ENCODE measurements at places on chromosomes 11 and 22.

DNA sequence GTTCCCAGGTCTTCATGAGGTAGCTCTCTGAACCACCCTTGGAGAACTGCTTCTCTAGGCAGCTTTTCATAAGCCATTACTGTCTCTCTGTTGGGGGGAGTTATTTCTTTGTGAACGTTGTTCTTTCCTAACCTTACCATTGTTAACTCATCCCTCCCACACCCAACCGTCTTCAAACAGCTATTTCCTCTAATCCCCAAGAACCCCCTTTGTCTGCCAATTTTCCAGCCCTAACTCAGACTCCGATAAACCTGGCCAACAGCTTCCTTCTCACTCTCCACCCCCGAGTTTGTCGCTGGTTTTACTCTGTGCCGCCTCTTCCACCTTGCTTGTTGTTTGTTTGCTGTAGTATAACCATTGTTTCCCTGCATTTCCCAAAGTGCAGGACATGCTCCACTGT, 131.5 kb downstream of the CCDC34 start:
- no peak for DNase-seq

- no peak for DNase-seq
Observed at GRCh38 chr11:80635178-80635577, 1194.3 kb upstream of the TENM4 start.

DNA sequence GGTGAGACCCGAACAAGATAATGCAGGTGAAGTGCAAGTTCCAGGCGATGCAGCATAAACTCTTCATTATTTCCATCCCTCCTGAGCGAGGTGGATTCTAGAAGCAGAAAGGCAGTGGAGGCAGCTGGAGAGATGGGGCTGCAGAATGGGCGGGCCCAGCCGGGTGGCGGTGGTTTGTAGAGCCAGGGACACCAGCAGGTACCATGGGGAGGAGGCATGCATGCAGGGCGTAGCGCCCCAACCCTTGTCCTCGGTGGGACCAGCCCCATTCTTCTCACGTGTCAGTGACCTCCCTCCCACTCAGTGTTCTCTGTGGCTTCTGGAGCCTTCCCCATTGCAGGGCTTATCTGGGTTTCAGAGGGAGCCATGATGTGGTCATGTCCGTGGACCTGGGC, 38.0 kb downstream of the MPPED1 start:
- DNase-seq: no peak

GRCh38 chr11:5557751-5558150, 9.4 kb upstream of the OR52H1 start:
- no peak for DNase-seq

GRCh38 chr22:43812890-43813289, 785 bp upstream of the EFCAB6 start:
- no peak for DNase-seq

- DNase-seq: no peak
Observed at GRCh38 chr22:48845356-48845936, 982.2 kb downstream of the BRD1 start.

DNA sequence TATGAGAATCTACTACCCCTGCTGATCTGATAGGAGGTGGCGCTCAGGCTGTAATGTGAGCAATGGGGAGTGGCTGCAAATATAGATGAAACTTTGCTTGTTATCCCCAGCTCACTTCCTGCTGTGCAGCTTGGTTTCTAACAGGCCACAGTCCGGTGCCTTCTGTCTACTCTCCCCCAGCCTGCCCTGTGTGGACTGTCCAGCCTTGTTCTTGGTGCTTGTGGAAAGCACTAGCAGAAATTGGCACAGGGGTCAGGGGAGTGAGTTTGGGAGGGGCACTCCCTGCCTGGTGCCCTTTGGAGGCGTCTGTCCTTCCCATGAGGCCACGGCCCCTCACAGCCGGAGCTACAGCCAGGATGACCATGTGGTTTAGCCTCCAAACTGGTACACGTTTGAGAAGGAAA, 14.3 kb downstream of the MOV10L1 start:
- DNase-seq: no peak

- DNase-seq: no peak
Observed at GRCh38 chr22:46262449-46263215, 511 bp downstream of the PKDREJ start.

DNA sequence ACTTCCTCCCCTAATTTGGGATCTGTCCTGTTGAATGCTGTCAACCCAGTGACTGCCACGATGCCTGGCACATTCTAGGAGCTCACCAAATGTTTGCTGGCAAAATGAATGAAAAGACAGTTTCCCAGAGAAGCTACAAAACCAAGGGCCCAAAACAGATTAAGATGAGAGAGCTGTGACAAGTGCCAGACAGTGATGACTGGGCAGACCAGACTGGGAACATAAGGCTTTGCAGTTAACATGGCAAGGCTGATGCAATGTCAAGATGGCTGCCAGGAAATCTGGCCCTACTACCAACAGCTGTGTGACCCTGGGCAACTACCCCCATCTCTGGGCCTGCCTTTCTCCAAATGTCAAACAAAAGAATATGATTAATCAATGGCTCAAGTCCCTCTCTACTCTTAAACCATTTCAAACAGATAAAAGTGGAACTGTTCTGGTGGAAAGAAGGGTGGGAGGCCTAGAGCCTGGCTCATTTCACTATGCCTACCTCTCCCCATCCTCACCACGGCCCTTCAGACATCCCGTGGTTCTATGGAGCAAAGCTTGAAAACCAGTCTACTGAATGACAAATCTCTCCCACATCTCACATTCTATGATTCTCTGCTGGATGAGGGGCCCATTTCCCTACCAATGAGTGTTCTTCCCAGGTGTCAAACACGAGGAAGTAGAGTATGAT, 12.8 kb downstream of the AP1B1 start:
- no peak for DNase-seq

Data from activated CD4-positive, alpha-beta T cell treated with anti-CD3 and anti-CD28 coated beads for 24 hours (primary cell).